ENCODE measurements at places on chromosomes 7 and 10.

DNA sequence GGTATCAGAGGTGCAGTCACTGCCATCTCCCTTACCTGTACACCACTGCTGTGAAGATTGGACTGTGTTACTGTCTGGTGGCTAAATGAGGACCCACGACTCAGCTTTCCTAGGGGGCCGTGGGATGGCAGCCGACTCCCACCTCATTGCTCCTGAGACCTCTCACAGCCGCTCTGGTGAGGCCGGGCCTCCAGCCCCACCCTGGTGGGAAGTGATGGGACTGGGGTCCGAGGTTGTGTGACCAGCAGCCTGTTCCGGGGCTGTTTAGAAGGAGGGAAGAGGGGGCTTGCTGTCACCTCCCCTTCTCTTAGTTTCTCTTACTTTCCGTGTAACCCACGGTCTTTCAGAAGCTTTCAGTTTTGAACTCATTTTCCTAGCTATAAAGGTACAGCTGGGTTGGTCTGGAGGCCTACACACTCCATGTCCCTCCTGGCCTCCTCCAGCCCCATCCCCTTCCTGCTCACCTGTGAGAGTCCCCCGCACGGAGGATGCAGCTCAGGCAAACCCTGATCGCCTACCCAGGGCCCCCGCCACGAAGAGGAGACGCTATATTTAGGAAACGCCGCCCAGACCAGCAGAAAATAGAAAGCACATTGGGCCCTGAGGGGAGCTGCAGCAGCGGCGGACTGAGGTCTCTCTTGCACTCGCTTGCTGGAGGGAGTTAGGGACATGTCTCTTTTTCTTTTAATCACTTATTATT lies 4.6 kb downstream of the EMX2 start:
- no peak for DNase-seq

GRCh38 chr7:132560825-132561529 lies 15.3 kb downstream of the PLXNA4 start:
- no peak for DNase-seq

GRCh38 chr7:151845412-151846205 lies 31.3 kb downstream of the PRKAG2 start:
- DNase-seq: no peak

DNA sequence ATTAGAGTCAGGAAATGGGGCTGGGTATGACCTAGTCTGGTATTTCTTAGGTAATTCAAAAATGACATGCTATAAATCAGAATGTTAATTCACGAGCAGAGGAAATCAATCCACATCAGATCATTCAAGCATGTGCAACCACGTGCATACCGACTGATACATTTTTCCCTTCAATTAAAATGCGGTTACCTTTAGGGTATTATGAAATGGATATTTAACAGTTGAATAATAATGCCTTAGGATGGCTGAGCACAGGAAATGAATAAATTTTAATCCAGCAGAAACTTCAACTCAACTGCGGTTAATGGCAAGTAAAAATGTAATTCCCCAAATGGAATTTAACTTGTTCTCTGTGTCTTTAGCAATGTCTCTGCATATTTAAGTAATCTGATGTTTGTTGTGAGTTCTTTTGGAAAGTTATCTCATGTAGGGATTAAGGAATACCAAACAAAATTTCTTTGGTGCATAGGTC lies 9.2 kb downstream of the CPA2 start:
- no peak for DNase-seq

DNA sequence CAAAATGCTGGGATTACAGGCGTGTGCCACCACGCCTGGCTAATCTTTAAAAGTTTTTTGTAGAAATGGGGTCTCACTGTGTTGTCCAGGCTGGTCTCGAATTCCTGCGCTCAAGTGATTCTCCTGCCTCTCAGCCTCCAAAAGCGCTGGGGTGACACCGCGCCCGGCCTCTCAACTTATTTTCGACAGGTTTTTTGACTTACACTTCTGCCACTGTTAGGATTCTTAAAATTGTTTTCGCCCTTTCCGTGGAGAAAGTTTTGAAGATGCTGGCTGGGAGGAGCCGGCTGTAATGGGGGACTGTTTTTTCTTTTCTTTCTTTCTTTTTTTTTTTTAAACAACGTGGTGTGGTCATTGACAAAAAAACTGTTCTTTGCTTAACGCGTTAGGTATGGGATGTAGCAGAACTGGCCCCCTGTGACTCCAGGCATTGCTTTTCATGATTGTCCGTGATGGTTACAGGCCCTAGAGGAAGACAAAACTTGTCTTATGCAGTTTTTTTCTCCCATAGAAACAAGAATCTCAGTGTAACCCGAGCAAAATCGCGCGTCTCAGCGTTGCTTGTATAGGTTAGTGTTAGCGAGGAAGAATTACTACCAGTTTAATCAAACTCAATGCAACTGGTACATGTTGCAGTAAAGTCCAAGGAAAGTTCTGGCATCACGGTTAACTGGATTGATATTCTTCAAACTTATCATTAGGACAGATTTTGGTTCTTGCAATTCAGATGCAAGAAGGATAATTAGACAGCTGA lies 72.2 kb downstream of the DAGLB start:
- peak; percentile 17 for DNase-seq

- DNase-seq: no peak
Measured at GRCh38 chr7:99560834-99561736, 2.6 kb downstream of the ZNF655 start.

DNA sequence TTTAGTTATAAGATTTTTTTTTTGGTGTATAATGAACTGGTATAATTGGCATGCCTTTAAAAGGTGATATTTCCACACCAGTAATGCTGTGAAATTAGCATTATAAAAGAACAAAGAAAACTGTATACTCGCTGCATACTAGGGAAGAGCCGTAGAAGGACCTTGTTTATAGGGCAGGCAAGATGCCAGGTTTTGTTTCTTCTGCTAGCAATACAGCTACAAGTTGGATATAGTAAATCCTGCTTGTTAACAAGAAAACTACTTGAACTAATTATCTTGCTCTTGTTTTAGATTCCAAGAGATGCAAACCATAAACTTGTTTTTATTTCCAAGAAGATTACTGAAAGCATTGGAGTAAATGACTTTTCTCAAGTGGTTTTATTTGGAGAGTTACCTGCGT lies 1.9 kb downstream of the DNAH11 start:
- no peak for DNase-seq

- no peak for DNase-seq
Measured at GRCh38 chr10:101710793-101711192, 15.8 kb upstream of the FBXW4 start.

GRCh38 chr10:79105150-79105739 lies 36.5 kb downstream of the ZMIZ1 start:
- DNase-seq: no peak

DNA sequence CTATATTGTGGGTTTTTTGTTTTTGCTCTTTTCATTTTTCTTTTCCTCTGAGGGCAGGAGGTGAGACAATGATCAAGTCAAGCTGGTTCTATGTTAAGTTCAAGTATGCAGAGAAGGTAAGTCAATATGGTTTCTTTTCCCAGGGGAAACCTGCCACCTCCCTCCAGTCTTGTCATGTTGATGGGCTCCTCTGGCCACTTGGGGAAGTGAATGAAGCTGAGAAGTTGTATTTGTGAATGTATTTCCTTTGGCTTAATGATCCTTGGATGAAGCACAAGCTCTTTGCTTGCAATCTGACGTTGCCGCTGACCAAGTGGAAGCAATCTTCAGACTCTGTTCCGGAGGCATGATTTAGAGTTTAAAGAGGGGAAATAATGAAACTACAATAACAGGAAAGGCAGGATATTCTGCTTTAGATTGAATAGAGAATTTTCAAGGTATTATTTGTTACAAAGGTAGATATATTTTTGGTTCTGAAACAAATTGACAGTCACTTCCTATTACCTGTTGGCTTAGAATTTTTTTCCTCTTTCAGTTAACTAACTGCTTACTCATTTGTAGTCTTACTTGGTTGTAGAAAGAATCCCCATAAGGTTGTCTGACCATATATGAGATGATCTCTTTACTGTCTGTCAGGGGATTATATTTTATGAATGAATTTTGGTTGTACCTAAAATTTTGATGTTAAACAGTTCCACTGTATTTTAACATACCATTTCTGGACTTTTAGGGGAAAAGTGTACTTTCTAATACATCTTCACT lies 369.6 kb downstream of the AUTS2 start:
- DNase-seq: no peak

- DNase-seq: no peak
Measured at GRCh38 chr7:19062216-19062615, 55.2 kb downstream of the TWIST1 start.

GRCh38 chr7:111815354-111815753 lies 253.1 kb upstream of the IMMP2L start:
- DNase-seq: no peak
